CD8-positive, alpha-beta memory T cell (primary cell): ENCODE measurements at places on chromosomes 7 and 10. TPM values are rescaled to one million over a fixed set of nuclear protein-coding genes. Genes with fewer than 3 reads are reported as not detected.

DNA sequence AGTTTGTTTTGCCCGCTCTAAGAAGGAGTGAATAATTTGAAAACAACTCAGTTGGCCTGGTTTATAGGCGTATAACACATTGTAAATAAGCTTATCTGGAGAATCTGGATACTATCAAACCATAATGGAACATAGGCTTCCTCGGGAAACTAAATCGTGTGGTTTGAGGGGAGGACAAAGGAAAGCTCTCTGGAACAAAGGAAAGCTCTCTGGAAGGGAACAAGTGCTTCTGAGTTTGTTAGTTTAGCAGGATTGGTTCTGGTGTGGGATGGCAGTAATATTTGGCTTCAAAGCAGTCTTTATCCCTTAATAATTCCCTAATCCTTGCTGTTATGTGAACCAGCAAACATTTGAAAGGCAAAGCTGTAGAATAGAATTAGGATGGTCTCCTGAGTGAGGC lies 15.0 kb upstream of the SLK start:
- H3K4me1 ChIP-seq: no peaks in the 10 kb centered on the region
- no peaks in the 10 kb centered on the region for H3K36me3 ChIP-seq
- DNase-seq: no peak
- H3K27me3 ChIP-seq: no peaks in the 10 kb centered on the region
- no peak overlapping the region for H3K27ac ChIP-seq

DNA sequence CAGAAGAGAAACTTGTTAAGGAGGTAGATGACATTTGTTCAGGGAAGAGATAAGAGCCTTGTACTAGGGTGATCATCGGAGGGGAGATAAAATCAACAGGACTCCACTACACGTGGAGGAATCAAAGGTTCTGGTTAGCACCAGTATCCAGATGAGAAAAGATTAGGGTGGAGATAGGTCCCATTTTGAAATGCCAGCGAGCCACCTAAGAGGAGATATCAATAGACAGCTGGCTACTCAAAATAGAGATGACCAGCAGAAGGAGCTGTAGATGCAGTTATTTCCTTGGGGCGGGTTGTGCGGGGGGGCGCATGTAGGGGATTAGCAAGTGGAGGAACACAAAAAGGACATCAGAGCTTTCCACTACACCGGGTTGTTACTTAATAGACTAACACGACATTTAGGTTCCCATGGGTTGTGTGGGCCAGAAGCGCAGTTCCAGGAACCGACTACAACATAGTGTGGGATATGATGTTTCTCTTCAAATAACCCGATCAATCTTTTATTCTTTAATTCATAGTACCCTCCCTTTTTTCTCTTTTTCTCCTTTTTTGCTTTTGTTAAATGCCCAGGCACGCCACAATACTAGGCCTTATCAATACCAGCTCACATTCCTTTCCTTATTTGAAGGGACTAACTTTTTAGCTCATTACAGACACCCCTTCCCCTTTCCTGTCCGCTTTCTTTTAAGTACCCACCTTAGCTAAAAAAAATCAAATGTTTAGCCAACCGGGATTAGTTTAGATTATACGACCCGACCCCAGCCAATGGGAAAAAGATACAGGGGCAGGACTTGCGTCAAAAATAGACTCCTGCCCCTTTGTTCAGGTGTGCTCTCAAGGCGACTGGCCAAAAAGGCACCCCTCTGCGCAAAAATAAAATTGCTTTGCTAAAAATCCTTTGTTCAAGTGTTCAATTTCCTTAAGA lies 2.0 kb upstream of the KIF11 start:
- H3K4me1 ChIP-seq: peaks cover 13% of the 10 kb centered on the region
- H3K4me3 ChIP-seq: peak overlapping the region; percentile 61
- no peaks in the 10 kb centered on the region for H3K36me3 ChIP-seq
- no peak for DNase-seq

DNA sequence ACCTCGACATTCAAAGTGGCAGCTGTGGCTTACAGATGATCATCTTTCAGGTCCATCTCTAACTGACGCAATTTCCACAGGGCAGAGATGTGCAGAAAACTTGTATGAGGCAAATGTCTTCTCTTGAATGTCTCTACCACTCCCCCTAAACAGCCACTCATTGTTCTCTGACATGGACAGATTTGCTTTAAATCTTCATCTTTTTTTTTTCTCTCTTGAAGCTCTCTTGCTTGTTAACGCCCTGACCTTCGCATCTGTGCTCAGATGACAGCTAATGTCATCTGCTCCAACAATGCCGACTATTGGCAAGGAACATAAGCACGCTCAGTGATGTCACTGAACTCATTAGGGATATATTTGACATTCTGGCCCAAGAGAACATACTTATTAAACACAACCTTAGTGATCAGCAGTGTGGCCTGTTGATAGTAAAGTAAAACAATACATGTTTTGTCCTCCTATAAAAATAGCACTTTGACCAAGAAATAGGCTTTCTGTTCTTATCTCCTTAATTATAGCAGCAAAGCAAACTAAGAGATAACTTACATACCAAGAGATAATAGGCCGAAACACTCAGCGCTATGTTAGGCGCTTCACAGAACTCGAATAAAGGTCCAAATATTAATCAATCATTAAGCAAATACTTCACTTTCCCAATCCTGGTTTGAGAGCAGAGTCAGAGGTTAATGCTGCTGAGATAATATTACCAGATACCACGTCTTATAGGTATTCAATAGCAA lies 583.5 kb downstream of the PARD3 start:
- no peak for DNase-seq
- H3K4me3 ChIP-seq: no peak overlapping the region
- no peaks in the 10 kb centered on the region for H3K4me1 ChIP-seq

GRCh38 chr7:51301806-51302205 lies 14.8 kb downstream of the COBL start:
- no peaks in the 10 kb centered on the region for H3K4me1 ChIP-seq
- H3K4me3 ChIP-seq: no peak overlapping the region
- H3K27ac ChIP-seq: no peak overlapping the region
- no peak for DNase-seq
- H3K27me3 ChIP-seq: no peaks in the 10 kb centered on the region

GRCh38 chr7:76009672-76010600 lies 15.5 kb upstream of the TMEM120A start:
- H3K36me3 ChIP-seq: no peaks in the 10 kb centered on the region
- no peak for DNase-seq
- H3K4me1 ChIP-seq: peaks cover 28% of the 10 kb centered on the region
- no peak overlapping the region for H3K27ac ChIP-seq

DNA sequence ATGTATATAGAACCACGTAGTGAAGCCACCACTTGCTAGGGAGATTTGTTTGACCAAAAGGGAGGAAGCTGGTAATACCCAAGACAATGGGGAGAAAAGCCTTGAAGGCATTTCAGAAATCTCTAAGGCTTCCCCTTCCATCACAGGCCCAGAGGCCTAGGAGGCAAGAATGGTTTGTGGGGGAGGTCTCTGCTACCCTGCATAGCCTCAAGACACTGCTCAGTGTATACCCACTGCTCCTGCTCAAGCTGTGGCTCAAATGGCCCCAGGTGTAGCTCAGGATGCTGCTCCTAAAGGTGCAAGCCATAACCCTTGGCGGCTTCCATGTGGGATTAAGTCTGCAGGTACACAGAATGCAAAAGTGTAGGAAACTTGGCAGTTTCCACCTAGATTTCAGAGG lies 1105.8 kb downstream of the GATA3 start:
- H3K27me3 ChIP-seq: no peaks in the 10 kb centered on the region
- H3K4me1 ChIP-seq: no peaks in the 10 kb centered on the region
- no peak for DNase-seq
- H3K36me3 ChIP-seq: no peaks in the 10 kb centered on the region
- H3K27ac ChIP-seq: no peak overlapping the region

GRCh38 chr10:69856601-69857166 lies 55.0 kb downstream of the COL13A1 start:
- DNase-seq: no peak
- H3K27ac ChIP-seq: no peak overlapping the region
- no peaks in the 10 kb centered on the region for H3K27me3 ChIP-seq
- no peaks in the 10 kb centered on the region for H3K4me1 ChIP-seq

DNA sequence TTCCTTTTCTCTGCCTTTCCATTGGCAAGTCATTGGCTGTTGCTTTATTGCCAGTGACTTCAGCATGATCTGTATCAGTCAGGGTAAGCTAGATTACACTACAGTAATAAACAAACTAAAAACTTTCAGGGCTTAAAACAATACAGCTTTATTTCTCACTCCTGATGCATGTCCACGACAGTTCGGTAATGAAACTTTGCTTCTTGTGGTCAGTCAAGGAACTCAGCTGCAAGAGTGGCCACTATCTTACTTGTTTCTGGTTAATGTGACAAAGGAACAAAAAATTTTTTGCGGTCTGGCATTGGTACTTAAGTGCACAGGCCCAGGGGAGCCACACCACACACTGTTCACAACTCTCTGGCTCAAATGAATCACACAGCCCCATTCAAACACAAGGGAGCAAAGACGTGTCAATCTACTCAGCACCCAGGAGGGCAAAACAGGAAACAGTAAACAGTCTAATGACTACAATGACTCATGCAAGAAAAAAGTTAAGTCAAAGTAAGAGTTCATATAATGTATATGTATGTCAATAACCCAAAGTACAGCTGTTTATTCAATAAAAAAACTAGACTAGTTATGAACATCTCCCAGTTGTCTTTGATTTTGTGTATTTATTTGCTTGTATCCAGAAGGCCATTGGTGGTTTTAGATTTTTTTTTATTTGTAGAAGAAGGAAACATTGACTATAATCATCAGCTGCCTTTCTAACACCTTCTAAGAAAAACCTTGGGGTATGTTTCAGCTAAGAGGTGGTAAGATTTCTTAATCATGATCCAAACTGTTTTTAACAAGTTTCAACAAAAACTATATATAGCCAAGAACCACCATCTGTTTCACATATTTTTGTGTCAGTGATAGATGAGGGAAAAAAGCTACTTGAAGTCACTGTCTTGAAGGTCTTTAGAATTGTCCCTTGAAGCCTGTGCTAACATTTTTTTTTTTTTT lies 134.4 kb upstream of the FAM3C start:
- DNase-seq: peak; percentile 22
- no peak overlapping the region for H3K4me3 ChIP-seq
- H3K27me3 ChIP-seq: no peaks in the 10 kb centered on the region
- no peaks in the 10 kb centered on the region for H3K4me1 ChIP-seq
- no peaks in the 10 kb centered on the region for H3K36me3 ChIP-seq

GRCh38 chr7:123338688-123339087 lies 138.9 kb upstream of the SLC13A1 start:
- H3K27ac ChIP-seq: no peak overlapping the region
- H3K36me3 ChIP-seq: no peaks in the 10 kb centered on the region
- H3K4me1 ChIP-seq: no peaks in the 10 kb centered on the region
- H3K27me3 ChIP-seq: no peaks in the 10 kb centered on the region

DNA sequence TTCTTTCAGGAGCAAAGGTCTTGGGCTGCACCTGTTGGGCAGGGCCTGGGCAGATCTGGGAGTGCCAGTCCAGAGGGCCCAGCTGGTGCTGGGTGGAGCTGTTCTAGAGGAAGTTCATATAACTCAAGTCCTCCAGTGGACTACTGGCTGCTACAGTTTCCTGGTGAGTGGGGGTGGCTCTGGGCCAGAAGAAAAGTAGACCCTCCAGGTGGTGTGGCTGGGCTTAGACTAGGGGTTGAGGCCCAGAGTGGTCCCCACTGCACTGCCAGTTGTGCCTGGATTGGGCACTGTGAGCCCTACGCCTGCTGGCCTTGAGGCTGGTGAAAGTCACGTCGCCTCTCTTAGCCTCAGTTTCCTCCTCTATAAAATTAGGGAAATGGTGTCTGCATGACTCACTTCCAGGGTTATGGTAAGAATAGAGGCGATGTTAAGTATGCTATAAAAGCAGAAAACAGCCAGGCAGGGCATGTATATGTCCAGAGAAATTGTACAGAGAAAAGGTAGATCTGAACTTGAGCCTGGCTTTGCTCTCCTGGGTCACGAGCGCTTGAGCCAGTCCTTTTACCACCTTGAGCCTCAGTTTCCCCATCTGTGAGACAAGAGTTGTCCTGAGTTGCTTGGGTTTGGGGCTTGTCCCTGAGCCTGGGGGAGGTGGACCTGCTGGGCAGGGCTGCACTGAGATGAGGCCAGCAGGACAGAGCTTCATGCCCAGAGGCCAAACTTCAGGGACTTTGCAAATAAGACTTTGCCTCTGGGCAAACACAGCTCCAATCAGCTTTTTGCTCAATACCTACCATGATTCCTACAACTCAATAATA lies 3.8 kb upstream of the CLDN3 start:
- H3K36me3 ChIP-seq: no peaks in the 10 kb centered on the region
- no peak overlapping the region for H3K4me3 ChIP-seq
- no peak overlapping the region for H3K27ac ChIP-seq
- H3K27me3 ChIP-seq: no peaks in the 10 kb centered on the region
- H3K4me1 ChIP-seq: no peaks in the 10 kb centered on the region

CFAP43 gene
- polyA plus RNA-seq: not detected

SMO gene
- not detected for polyA plus RNA-seq

GPR15LG gene
- polyA plus RNA-seq: not detected
